Left forelimb (tissue), 1 donor: ENCODE measurements at places on chromosomes 4 and X.

DNA sequence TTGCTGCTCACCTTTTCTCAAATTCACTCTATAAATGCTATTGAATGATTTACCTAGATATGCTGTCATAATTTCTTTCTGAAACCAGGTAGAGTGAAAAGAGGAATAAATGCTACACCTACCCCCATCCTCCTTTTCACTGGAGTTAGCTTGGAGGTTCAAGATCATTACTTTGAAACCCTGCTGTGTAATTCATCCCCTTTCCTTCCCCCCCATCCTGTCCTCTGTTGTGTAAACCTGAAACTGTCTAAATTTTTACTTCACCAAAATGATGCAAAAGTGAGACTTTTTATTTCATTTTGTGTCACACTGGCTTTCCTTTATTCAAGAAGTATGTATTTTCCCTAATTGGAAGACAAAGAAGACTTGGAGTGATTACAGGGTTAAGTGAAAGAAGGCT lies 5.4 kb downstream of the ZCCHC18 start:
- DNase-seq, result no peak

- DNase-seq, result no peak
These were observed 136.2 kb upstream of the MED14 start for GRCh38 chrX:40871385-40872082.

GRCh38 chrX:45622538-45622937 lies 421.9 kb upstream of the DIPK2B start:
- no peak for DNase-seq

DNA sequence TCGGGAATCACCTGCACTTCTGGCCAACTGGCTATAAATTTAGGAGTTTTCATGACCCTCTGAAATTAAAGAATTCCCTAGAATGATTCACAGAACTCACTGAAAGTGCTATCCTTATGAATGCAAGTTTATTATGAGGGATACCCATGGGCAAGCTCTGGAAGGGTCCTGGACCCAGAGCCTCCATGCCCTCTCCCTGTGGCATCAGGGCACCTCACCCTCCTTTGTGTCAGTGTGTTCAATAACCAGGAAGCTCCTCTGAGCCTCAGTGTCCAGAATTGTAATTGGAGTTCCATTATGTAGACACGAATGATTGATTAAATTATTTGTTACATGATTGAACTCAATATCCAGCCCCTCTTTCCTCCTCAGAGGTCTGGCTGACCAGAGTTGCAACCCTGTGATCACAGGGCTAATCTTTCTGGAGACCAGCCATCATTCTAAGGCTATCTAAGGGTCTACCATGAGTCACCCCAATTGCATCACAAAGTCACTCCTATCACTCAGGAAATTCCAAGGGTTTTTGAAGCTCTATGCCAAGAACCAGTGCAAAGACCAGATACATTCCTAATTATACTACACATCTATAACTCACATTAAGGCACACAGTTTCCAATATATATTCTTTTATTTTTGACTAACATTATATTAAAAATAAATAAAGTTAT lies 8.9 kb downstream of the ANXA3 start:
- no peak for DNase-seq

- DNase-seq, result no peak
These were observed 143.8 kb upstream of the DGKK start for GRCh38 chrX:50614460-50614859.

DNA sequence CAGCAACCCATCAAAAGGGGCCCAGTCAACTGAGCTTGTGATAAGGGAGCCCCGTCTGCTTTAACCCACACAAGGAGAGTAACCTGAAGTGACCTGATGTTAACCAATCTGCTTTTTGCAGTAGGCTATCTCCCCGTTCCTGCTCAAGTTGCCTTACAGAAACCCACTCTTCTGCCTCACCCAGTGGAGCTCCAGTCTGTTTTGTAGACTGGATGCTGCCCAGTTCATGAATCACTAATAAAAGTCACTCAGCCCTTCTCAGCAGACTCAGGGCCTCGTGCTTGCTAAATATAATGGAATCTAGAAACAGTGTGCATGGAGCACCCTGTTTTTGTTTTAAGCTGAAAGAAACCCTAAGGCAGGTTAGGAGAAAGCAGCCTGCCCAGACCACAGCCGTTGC lies 312.3 kb downstream of the FBXW7 start:
- DNase-seq, result no peak

GRCh38 chr4:173246719-173247118 lies 78.1 kb downstream of the GALNT7 start:
- DNase-seq, result no peak

DNA sequence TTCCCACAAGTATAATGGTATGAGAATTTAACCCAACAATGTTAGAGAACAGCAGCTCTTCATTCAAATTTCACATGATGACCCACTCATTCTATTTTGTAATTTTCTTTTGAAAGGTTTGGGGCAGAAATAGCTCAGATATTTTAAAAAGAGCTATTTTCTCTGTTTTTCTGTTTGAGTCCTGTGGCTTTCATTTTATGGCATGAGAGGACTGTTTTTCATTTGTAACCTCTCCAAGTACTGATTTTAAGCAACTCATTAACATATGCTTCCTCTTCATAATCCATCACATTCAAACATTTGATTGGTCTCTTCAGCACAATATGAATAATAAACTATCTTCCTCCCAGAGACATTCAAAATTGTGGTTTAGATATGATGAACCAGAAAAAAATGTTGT lies 129.0 kb upstream of the TEX13A start:
- no peak for DNase-seq

GRCh38 chrX:9516635-9517034 lies 51.8 kb downstream of the TBL1X start:
- no peak for DNase-seq

- DNase-seq, result no peak
These were observed 30.7 kb upstream of the SPANXN4 start for GRCh38 chrX:142994988-142995387.

DNA sequence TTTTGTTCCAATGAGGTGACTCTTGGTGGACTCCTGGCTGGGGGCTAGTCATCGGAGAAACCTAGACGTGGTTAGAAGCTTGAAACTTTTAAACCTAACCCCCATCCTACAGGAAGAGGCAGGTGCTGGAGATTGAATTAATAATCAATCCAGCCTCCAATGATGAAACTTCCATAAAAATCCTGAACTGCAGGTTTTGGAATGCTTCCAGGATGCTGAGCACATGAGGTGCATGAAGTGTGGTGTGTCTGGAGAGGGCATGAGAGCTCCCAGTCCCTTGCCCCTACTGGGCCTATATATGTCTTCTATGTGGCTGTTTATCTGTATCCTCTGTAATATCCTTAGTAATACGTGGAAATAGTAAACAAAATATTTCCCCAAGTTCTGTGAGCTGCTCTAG lies 90.7 kb upstream of the PDHA2 start:
- DNase-seq, result no peak

DNA sequence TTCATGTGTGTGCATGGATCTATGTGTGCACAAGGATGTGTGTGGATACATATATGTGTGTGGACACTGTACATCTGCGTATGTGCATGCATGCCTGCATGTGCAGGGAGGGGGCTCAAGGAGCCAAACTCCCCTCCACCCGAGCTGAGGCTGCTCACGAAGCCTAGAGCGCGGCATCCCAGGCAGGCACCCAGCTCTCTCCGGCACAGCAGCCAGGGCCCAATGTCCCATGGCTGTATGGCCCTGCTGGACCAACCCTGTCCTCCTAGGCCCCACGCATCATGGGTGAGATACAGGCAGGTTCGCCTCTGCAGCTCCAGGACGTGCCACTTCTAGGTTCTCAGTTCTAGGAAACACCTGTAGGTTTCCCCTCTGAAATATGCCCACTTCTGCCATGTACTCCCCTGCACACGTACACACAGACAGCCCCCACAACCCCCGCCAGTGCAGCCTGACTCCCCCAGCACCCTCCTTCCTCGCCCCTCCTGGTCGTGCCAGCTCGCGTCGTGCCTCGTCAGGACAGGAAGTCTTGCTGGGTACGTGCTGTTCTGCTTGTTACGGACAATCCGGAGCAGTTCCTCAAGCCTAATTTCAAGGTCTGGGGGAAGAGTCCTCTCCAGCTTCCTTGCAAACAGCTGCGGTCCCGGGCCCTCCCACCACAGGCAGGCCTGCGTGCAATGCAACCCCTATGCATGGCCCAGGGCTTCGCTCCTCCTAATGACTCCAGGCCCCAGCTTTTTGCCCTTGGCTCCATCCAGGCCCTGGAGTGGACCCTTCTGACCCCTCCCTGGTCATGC lies 3.2 kb upstream of the ADRA2C start:
- DNase-seq, result no peak

DNA sequence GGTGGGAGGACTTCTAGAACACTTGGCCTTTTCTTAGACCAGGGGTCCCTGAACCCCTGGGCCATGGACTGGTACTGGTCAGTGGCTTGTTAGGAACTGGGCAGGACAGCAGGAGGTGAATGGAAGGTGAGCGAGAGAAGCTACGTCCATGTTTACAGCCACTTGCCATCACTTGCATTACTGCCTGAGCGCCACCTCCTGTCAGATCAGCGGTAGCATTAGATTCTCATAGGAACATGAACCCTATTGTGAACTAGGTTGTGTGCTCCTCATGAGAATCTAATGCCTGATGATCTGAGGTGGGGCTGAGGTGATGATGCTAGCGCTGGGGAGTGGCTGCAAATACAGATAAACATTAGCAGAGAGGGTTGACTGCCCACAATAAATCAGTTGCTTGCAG lies 100.9 kb upstream of the IGFBP7 start:
- DNase-seq, result no peak

- peak; percentile 46 for DNase-seq
These were observed 4.7 kb downstream of the NKX1-1 start for GRCh38 chr4:1401409-1402020.

GRCh38 chrX:12825801-12826200 lies 34.6 kb downstream of the PRPS2 start:
- DNase-seq, result no peak

- DNase-seq, result no peak
These were observed 38.7 kb downstream of the CPEB2 start for GRCh38 chr4:15040916-15041463.

GRCh38 chrX:97308171-97308570 lies 424.5 kb downstream of the RPA4 start:
- DNase-seq, result no peak

GRCh38 chrX:8887004-8887403 lies 85.8 kb upstream of the FAM9A start:
- no peak for DNase-seq

DNA sequence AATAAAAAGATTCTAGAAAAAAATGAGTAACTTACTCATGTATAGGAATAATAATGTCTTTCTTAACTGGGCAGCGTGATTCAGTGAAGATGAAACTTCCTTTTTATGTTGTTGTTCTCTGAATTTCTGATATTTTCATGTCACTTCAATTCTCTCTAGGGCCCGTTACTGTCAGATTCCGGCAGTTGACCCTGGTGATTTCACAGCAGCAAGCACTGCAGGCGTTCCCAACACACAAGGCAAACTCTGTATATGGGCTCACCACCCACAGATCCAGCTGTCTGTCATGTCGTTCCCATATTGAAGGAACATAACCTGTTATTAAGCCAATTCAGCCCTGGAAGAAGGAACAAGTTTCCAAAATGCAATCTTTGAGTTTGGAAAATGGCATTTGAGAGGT lies 288.3 kb upstream of the GALNTL6 start:
- no peak for DNase-seq
